ENCODE measurements at places on chromosomes 1 and 21.

DNA sequence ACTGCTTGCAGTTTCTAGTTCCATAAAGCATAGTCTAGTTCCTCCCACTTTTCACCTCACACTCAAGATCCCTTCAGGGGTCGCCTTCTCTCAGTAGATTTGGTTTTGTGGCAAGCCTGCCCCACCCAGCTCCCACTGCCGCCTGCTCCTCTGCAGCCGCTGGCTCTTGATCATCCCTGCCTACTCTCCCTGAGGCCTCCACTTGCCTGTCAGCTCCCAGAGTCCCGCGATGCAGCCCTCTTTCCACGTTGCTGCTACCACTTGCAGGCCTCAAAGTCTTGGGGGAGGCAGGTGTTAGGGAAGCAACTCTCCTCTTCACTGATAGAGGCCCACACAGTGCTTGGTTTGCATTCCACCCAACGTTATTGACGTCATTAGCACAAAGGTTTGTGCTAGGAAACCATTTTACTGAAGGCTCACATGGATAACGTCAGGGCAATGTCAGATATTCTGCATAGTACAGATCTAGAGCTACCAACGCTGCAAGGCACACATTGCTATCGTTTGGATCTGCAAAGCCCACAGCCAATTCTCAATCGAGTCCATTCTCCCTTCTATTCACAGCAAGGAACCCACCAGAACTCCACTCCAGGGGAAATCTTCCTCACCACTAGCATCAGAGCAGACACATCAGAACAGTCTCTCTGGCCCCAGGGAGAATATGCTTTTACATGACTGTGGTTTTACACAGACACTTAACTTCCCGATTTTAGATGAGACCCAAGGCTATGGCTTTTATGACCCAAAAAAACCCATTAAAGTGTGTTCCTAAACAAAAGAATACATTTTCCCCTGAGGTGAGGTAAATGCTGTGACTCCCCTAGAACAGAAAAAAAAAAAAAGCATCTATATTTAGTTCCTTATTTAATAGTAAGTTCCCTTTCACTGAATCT, 519.5 kb upstream of the CAMK1G start:
- DNase-seq: no peak

- peak; percentile 49 for DNase-seq
These were observed 53.4 kb downstream of the WLS start for GRCh38 chr1:68178821-68179490.

- DNase-seq: no peak
These were observed 68.3 kb upstream of the NR5A2 start for GRCh38 chr1:199959033-199959774.

DNA sequence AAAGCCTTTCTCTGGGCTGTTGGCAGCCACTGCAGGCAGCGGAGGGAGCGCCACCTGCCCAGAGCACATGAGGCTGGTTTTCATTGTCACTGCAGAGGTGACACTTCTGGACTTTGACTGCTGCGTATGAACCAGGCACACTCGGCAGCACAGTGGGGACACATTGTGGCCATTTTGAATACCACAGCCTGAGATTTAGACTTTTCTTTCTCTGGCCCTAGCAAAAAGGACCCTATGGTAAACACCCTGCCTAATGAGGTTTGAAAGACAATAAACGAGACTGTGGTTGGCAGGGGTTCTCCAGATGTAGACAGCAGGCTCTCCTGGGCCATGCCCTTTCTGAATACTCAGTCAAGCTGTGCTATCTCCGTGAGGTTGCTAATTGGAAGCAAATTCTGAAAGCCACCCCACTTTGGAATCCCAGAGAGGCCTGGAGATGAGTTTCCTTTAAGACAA, 12.0 kb upstream of the KCNE2 start:
- DNase-seq: peak; percentile 64

GRCh38 chr21:41769111-41769510, 2.3 kb upstream of the RIPK4 start:
- DNase-seq: peak; percentile 35

- peak; percentile 83 for DNase-seq
These were observed 78.1 kb downstream of the IER5 start for GRCh38 chr1:181166377-181167196.

GRCh38 chr1:48043622-48044021, 46.4 kb upstream of the TRABD2B start:
- peak; percentile 58 for DNase-seq

GRCh38 chr1:115807723-115808122, 33.2 kb downstream of the NHLH2 start:
- DNase-seq: peak; percentile 63

GRCh38 chr1:206925106-206925736, 3.5 kb upstream of the FCMR start:
- DNase-seq: no peak

- DNase-seq: no peak
These were observed 310.6 kb downstream of the NPHP4 start for GRCh38 chr1:5681654-5682053.

- DNase-seq: no peak
These were observed 73.2 kb downstream of the BCAR3 start for GRCh38 chr1:93608187-93609109.

DNA sequence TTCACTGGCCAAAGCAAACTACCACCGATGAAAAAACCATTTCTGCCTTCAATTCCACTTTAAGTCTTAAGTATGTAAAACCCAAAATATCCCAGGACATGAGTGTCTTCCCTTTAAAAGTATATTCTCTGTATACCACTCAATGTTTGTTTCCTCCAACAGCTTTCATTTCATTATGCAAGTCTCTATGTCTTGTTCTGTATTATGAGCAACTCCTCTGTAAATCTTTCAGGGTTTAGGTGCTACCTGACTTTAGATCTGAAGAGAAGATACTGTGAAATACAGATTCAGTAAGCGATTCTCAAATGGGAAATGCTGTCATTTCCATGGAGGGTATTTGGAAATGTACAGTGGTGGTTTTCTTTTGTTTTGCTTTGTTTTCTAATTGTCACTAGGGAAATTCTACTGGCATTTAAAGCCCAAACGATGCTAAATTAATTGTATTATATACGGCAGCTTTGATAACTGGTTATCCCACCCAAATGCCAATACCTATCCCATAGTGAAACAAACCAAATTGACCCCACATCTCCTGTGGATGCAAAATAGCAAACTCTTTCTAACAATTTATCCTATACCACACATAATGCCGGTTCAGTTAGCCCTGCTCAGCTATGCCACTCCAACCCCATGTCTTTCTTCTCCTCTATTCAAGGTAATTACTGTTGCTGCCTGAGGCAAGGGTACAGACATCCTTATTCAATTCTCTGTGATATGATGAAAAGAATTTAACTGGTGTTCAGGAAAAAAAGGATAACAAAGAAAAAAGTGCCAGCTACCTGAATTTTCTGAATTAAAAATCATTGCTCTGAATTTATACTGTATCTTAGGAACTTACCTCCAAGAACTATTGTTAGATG, 182.8 kb downstream of the EIF4G3 start:
- no peak for DNase-seq

DNA sequence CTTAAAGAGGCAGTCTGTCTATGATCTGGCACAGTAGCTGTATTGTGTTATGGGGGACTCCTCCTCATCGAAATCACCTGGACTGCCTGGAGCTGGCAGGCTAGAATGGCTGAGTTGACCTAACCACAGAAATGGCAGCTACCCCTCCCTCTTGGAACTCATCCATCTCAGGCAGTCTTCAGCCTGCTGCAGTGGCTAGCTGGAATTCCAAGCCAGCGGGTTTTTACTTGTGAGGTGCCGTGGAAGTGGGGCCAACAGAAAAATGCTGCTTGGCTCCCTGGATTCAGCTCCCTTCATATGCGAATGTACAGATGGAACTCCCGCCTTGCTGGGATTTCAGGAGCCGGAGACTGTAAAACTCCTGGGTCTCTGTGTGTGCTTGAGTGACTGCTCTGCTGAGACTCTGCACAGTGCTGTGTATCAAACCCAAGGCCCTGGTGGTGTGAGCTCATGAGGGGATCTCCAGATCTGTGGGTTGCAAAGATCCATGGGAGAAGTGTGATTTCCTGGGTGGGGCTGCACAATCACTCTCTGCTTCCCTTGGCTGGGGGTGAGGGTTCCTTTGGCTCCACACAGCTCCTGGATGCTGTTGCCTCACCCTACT, 316.9 kb downstream of the CTH start:
- DNase-seq: peak; percentile 17

- no peak for DNase-seq
These were observed 33.3 kb downstream of the KLHDC7A start for GRCh38 chr1:18513995-18514394.

- no peak for DNase-seq
These were observed 7.6 kb downstream of the APOBEC4 start for GRCh38 chr1:183645531-183645930.

GRCh38 chr1:68558321-68559026, 61.6 kb upstream of the DEPDC1 start:
- DNase-seq: no peak

GRCh38 chr1:218479436-218480115, 134.4 kb downstream of the TGFB2 start:
- peak; percentile 90 for DNase-seq

- no peak for DNase-seq
These were observed 21.2 kb downstream of the HFM1 start for GRCh38 chr1:91383456-91383855.

DNA sequence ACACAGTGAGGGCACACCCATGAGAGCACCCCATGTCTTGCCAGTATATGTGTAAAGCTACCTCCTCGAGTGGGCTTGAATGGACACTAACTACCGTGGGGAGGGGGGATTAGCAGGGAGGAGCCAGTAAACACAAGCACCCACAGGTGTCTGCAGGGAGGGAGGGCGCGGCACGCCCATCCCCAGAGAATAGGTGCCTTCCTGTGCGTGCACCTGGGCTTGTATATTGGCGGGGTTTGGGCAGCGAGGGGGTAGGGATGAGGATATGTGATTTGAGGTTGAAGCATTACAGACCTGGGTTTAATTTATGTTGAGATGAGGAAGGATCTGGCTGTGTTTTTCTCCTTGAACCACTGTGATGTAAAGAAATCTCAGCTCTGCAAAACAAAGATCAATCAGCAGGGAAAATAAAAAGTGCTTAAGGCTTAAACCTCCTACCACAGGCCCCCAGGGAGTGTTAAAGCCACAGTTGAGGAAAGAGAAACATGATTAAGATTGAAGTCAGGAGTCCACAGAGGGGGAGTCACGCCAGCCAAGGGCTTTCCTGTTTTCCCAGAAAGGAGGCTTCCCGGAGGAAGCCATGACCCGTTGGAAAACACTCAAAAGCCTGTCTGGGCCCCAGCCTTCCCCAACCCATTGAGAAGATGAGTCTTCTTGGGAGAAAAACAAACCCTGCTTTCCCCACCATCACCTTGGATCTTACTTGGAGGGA, 80.0 kb downstream of the CAMK2N1 start:
- no peak for DNase-seq

DNA sequence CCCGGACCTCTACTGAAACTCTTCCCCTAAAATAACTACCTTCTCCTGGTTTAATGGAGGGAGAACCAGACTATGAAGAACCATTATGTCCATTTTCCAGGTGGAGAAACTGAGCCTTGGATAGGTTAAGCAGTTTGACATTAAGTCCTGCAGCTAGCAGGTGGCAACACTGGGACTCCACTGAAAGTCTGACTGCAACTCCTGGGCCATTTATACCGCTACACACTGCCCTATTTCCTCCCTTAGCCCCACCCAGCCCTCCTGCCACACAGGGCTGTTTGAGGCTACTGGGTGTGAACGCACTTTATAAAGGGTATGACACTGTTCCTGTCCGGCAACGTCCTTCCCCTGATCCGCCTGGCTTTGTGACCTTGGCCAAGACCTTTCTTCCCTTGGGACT, 511 bp upstream of the INPP5B start:
- no peak for DNase-seq

GRCh38 chr1:188089461-188089860, 1260.7 kb downstream of the PLA2G4A start:
- DNase-seq: peak; percentile 21

- peak; percentile 27 for DNase-seq
These were observed 707 bp upstream of the KLHL21 start for GRCh38 chr1:6603238-6603914.

- no peak for DNase-seq
These were observed 767.1 kb upstream of the PRMT6 start for GRCh38 chr1:106289265-106289928.

- DNase-seq: no peak
These were observed 97.5 kb downstream of the ZNF326 start for GRCh38 chr1:90092441-90092840.

DNA sequence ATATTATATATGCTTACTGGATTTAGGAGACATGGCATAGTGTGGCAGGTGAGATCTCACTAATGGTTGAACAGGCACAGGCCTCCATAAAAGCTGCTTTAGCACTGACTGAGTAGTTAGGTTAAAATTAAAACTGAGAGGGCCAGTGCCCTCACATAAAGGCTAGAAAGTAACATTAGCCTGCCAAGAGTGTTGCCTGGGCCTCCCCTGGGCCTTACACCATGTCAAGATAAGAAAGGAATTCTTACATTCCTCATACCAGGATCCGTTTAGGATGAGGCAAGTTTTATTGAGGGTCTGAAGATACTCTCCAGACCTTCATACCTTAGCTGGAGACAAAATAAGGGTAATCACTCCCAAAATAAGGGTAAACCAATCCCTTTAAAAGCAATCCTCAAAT, 1011.8 kb downstream of the PLA2G4A start:
- no peak for DNase-seq

GRCh38 chr1:230992100-230992774, 13.3 kb downstream of the ARV1 start:
- no peak for DNase-seq

DNA sequence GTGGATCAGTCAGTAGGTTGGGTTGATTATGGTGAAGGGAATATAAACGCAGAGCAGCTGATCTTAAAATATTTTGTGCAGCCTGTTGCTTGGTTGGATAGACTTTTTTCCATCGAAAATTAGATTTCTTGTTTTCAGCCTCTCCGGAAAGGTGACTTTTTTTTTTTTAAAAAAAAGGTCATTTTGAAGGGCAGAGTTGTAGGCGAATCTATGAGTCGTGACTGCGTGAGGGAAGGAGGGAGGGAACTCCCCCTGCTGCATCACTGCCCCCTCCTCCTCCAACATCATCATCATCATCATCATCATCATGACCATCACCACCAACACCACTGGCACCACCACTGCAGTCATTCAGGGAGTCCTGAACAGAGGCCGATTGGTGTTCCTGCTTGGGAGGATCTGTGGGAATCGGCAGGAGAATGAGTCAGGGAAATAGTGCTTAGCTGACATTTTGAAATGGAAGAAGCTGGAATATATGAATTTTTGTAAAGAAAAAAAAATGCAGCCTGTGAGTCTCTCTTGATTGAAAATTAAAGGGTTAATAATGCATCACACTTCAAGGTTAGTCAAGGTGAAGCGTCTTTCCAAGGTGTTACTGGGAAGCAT, 1.2 kb downstream of the ATP1B1 start:
- DNase-seq: peak; percentile 91

DNA sequence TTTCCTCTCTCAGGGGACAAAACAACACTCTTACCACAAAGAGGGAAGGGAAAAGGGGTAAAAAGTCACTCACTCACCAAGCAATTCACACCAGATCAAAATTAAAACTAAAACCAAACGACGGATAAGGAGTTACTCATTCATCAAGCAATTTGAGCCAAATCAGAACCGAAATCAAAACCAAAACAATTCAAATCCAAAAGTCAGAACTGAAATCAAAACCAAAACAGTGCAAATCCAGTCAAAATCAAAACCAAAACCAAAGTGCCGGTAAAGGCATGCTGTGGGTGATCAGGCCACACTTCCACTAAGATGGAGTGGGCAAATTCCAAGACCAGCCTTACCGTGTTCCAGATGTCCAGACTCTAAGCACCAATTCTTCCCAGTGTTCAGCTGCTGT, 717.9 kb downstream of the AMY1C start:
- DNase-seq: peak; percentile 8

Measured in A172 (cell line).